ENCODE measurements at places on chromosomes 12 and 14.
A peak's percentile ranks its signal among the peaks of the same experiment; 100 is the strongest.

GRCh38 chr12:10409392-10409791, at the start of gene KLRC4:
TSS of gene KLRC4 (minus strand) at chr12:10409757. CDS start at chr12:10409575, 182 bp downstream.
- peak; percentile 8 for DNase-seq

GRCh38 chr12:96192926-96193573, 1.1 kb upstream of the ELK3 start:
- no peak for DNase-seq

GRCh38 chr12:124497039-124497438, 70.4 kb downstream of the NCOR2 start:
- DNase-seq: peak; percentile 67

DNA sequence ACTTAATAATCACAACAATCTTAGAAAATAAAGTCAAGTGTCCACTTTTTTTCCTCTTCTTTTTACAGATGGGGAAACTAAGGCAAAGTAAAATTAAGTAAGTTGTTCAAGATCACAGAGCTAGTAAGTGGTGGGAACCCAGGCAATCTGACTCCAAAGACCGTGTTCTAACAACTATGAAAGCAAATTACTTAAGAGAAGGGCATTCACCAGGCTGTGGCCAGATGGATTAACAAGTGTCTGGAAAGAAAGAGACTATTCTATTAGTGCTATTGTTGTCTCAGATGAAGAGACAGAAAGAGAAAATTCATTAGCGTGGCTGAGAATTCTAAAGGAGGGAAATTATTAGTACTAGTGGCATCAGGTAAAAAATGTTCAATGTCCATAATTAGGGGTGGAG, 48.5 kb downstream of the FGD6 start:
- DNase-seq: no peak

GRCh38 chr12:65205886-65206285, 36.5 kb downstream of the LEMD3 start:
- DNase-seq: no peak

- DNase-seq: no peak
Observed at GRCh38 chr12:3671330-3672112, 81.4 kb downstream of the CRACR2A start.

DNA sequence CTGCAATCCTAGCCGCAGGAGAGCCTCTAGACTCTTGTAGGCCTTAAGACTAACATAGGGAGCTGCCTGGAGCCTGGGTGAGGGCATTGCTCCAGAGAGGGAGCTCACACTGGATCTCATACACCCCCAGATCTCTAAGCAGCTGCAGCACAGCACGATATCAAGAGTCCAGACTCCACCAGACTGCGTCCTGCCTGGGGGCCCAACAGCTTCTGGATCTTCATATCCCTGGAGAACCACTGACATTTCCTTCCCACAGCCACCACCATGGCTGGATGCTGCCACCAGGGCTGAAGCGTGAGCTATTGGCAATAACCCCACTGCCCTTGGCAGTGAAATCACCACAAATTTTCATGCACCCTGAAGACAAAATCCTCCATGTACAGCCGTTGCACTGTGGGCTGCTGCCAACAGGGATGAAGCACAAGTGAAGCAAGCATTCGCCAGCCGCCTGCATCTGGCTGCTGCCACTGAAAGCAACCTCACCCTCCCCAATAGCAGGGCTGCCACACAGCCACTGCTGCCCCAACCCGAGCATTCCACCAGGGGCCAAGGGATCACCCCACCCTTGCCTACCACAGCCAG, 28.2 kb downstream of the CACNA2D4 start:
- no peak for DNase-seq

DNA sequence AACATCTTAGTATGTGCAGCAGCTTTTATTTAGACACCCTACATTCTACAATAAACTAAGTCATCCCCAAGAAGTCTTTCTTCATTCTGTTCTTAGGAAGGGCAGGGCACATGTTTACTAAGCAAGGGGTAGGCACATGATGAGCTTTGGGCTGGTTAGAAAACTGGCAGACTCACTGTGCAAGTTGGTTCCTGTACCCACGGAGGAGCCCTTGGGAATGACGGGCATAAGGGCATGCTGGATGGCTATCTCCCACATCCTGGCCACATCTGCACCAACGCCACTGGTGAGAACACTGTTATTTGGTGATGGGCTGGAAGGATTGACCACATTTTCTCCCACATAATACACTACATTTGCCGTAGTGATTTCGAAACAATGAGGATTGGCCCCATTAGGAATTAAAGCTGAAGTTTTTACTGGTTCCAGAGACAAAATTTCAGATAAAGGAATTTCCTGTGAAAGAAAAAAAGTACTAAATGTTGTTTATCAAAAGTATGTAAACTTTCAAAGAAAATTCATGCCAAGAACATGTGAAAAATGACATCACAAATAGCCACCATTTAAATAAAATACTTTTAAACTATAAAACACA, 297.0 kb downstream of the PRKD1 start:
- DNase-seq: no peak

Data from EL (cell line).